Left lobe of liver (tissue), 2 donors: ENCODE measurements at places on chromosomes 2 and 18. TPM values are rescaled to one million over a fixed set of nuclear protein-coding genes. Genes with fewer than 3 reads are reported as not detected.

PKP4 gene
- total RNA-seq: 24.5 TPM

MC4R gene
- not detected for total RNA-seq

DPP4 gene
- total RNA-seq: 15.2 TPM

ARPC2 gene
- 51.4 TPM for total RNA-seq

MAPRE2 gene
- total RNA-seq: 16.8 TPM

TNFAIP6 gene
- total RNA-seq: not detected
